ENCODE measurements at places on chromosomes 11 and 22.

- no peak for DNase-seq
Measured at GRCh38 chr22:44677871-44678555, 24.0 kb upstream of the PRR5 start.

- no peak for DNase-seq
Measured at GRCh38 chr22:26068571-26068970, 100.7 kb upstream of the SEZ6L start.

DNA sequence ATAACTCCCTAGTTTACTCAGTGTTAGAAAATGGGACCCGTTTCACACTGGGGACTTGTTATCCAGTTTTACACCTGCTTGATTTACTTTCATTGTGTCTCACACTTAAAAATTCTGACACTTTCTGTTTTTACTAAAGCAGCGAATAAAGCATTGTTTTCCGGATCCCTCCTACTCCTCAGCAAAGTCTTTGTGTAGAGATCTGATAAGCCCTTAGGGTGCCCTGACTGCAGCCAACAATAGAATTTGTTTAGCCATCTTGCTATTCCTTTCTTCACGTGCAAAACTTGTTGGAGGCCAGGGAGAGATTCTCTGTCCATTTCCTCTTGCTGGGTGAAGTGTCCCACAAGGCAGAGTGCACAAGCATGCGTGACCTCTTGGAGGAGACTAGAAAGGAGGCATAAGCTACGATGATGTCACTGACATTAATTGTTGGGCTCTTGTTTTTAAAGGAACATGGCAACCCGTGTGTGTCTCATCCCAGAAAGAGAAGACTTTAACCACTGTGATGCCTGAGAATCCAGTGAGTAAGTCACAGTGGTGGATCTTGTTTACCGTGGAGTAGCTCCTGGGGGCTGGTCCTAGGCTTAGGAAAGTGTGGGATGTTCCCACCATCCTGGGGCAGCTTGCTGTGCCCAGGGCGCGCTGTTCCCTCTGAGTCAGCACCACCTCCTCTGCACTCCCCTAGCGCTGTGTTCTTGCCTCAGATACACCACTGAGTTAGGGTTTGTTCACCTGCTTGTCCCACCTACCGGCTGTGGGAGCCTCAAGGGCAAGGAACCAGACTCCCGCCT, 27.7 kb downstream of the MICAL2 start:
- DNase-seq, result peak; percentile 84

DNA sequence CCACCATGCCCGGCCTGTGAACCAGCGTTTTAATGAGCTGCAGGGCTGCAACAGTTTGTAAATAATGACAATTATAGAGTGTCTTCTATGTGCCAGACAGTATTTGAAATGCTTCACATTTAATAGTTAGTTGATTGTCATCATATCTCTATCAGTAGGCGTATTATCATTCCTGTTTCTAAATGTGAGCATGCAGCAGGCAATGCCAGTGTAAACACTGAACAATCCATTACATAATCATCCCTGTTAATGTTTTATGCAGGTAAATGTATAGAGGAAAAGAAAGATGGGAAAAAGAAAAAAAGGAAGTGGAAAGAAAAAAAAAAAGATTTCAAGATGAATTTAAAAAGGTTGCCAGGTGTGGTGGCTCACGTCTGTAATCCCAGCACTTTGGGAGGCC, 52.3 kb downstream of the ZBTB44 start:
- DNase-seq, result no peak

DNA sequence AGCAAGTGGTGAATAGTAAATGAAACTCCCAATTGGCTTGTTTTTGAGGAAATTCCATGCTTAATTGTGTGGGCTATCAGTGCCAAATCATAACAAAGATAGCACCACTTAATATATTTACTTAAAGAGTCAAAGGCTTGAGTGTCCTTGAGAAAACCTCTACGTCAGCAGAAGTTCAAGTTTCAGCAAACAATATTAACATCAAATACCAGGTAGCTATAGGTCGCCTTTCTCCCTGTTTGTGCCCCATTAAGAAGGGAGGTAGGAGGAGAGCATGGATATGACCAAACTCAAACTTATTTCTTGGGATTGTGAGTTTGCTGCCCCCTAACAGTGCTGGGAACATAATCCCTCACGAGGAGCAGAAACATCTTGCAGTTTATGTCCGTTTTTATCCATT, 105.6 kb upstream of the SYN3 start:
- DNase-seq, result no peak

- DNase-seq, result no peak
Measured at GRCh38 chr11:109733245-109733644, 311.3 kb downstream of the C11orf87 start.

DNA sequence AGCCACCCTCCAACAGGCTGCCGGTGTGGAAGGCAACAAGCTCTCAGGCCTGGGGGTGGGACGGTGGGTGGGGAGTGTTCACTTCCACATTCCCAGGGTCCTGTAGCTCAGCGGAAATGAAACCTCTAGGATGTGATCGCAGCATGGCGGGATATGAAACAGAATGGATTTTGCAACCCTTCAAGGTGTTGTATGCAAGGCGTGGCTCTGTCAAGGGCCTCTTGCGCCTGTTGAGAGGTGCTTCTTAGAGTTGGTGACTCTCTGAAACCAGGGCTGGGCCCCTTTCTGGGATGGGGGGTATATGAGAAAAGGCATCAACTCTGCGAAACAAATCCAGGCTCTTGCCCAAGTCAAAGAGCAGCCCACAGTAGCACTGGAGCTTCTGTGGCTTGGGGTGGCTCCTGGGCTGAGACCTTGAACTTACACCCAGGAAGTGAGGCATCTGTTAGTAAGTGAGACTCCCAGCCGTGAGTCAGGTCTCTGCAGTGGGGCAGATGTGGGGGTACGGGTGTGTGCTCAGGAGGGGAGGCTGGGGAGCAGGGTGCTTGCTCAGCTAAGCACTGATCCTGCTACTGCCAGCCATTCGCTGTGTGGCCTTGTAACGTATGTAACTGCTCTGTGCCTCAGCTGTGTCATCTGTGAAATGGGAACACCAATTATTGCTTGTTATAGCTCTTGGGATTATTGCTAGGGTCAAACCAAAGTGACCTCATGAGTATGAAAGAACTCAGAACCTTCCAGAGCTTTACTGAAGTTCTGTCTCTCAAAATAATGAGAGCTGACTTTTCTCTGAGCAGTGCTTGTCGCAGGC, 28.3 kb downstream of the NECTIN1 start:
- peak; percentile 71 for DNase-seq

DNA sequence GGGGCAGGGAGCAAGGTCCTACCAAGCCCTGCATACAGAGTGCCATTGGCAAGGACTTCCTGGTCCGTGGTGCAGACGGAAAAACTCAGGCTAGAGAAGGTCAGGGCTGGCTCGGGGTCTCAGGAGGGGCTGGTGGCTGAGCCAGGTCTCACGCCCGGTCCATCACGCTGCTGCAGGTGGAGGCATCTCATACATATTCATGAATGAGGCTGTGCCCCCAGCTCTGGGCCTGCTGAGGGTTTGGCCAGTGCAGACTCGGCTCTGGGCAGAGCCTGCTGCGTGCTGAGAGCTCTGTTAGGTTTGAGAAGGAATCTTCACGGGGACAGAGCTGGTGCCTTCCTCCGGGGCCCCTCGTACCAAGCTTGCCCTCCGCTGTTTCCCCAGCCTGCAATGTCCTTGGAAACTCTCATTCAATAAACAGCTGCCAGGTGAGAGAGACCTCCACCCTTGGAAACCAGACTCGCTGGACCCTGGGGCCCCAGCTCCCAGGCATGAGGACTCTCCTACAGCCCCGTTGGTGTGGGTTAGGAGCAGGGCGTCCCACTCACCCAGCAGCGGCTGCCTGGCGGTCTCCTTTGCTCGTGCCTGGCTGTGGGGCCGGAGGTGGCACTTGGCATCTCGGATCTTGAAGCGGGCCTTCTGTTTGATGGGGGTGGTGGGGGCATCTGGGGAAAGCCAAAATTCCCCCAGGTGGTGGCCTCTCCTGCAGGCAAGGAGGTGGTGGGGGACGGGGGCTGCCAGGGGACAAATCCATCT, 33.9 kb upstream of the TTLL12 start:
- no peak for DNase-seq

DNA sequence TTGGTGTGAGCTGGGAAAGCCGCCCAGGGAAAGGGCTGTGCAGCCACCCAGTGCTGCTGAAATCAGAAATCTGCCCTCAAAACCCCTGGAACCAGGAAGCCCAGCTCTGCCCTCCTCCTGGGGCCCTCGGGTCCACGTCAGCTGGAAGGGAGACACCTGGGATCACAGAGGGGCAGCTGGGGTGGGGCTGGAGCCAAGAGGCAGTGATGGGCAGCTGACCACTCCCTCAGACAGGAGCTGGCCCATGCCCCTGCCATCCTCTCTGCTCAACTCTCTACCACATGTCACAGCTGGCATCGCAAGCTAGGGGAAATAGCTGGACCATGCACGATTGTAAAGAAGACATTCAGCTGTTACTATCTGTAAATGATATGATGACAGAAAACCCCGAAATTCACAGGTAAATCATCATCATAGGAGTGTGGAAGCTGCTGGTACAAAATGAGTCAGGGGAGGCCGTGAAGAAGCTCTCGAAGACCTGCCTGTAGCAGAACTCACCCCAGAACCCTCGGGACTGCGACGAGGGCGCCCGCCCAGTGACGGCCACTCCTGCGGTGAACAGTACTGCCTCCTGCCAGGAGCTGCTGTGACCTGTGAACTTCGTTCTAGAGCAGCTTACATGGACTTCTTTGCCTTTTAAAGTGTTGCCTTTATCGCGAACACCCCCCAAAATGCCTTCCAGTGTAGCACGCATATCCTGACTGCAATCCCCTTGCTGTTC, 55.9 kb downstream of the CERK start:
- DNase-seq, result no peak

DNA sequence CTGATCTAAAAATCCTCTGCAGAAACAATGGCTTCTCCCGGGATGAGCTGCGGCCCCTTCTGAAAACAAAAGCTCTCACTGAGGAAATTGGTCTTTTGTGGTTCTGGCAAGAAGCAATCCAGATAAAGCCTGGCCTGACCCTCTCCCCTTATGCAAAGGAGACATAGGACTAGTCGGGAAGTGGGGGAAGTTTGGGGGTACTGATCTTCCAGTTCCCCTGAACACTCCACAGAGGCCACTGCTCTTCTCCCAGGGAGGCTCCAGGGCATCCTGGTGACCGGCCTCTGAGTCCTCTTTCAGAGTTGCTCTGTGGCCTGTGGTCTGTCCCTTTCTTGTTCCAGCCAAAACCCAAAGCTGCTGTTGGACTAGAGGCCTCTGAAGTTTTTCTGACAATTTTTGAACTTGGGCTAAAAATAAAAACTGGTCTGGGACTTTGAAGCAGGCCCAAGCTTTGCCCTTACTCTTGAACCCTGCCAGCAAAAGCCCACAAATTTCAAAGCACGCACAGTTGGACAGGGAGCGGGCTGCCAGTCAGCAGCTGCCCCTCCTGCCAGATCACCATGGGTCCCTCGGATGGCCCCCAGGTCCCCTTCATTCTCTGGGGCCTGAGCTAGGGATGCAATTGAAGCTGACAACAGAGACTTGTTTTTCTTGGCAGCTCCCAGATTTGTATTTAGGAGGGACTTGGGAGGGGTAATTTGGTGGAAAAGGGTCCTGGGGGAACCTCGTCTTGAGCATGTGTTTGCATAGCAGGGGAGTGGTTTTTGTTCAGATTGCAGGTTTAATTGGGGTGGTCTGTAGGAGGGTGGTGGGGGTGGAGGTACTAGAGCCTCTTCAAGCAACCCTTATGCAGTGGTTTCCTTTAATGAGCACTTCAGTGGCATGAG, 381.6 kb upstream of the CADM1 start:
- no peak for DNase-seq

DNA sequence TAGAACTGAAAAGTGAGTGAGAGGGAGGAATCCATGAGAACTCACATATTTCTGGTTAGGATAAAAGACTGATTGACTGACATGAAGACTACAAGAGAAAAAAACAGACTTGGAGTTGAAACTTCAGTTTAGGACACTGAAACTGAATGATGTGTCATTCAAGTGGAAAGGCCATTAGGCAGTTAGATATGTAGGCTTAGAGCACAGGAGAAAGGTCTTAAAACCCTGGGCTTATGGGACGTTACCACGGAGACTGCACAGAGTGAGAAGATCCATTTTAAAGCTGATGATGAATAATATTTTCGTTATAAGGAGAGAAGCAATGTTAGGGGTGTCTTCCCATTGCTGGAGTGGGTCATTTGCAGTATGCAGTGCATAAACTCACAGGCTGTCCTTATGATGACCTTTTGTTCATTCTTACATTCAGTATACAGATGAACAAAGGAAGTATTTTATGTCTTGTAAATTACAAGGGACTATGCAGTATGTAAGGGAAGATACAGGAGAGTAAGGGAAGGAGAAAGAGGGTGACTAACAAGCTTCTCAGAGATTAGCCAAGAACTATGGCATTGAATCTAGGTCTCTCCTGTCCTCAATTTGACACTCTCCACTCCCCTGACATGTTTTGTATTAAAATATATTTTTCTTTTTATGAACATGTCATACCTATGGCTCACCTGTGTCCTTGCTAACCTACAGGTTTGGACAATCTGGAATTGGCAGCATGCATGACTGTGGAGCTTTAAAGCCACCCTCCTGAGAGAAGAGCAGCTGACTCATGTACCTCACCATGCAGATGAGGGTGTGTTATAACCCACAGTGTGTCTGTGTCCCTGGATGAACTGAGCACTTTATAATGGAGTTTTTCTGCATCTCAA, 63.7 kb downstream of the MAML2 start:
- DNase-seq, result peak; percentile 9

DNA sequence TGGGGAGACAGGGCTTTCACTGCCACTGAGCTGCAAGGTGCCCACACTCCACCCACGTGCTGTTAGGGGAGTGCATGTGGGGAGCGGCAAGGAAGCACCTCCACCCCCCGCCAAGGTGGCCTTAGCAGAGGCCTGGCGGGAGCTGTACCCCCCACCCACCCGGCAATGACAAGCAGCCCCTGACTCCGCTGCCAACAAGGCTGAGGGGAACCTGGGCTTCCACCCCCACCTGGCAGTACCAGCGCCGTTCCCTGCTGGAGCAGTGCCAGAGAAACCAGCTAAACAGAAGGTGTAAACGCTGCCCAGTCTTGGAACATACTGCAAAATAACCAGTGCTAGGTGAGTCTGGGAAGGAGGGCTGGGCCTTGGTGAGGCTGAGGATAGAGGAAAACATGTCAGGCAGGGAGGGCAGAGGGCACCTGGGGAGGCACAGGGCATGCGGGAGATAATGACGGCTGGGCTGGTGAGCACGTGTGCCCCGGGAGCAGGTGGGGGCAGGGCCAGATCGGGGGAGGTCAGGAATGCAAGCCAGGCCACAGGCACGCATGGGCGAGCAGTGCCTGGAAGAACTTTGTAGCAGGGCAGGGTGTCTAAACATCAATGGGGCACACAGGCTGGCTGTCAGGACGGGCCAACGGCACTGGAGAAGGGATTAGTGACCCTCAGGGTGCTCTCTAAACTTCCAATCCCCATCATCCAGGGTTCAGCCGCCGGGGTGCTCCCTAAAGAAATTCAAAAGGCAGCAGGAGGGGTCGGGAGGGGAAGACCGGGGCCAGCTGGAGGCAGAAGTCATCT, 6.6 kb downstream of the CERK start:
- DNase-seq, result no peak
